IPS DF 19.7 (cell line): ENCODE measurements at places on chromosomes 1 and 21.

- no peak for DNase-seq
Measured at GRCh38 chr1:11158720-11159321, 30.3 kb upstream of the ANGPTL7 start.

DNA sequence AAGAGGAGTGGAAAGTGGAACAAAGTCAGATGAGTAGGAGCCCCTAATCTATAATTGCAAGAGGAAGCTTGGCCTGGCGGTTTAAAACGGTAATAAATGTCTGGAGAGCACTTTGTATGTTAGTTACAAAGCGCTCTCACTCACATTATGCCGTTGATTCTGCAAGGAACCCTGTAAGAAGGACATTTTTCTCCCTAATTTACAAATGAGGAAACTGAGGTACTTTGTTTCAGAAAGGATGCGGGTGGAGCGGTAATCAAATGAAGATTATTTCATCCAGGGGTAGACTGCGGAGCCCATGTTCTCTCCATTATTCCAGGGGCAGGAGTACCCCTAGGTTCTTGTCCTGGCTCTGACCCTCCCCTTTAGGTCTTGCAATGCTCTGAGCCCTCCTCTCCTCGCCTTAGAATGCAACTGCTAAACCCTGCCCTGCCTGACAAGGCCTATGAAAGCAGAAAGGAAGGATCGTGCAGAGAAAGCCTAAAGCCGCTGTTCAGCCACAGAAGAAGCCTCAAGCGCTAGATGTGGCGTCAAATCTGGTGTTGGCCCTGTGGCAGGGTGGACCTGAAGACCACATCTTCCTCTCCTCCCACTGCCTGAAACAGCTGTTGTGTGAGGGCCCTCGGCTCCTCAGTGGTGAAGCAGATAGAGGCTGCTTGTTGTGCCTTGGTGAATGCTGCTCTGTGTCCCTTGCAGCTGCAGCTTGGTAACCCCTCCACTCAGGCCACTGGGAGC lies 588 bp upstream of the PACC1 start:
- no peak for DNase-seq

- DNase-seq, result no peak
Measured at GRCh38 chr1:14761291-14762153, 163.0 kb downstream of the KAZN start.

DNA sequence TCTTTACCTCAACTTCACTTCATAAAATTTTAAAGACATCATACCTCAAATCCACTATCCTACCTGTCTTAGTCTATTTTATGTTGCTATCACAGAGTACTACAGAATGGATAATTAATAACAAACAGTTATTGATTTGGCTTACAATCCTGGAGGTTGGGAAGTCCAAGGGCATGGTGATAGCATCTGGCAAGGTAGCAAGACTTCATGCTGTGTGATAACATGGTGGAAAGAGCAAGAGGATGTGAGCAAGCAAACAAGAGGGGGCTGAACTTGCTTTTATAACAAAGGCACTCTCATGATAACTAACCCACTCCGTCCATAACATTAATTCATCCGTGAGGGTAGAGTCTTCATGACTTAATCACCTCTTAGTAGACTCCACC lies 33.8 kb downstream of the C21orf91 start:
- no peak for DNase-seq

GRCh38 chr1:24940231-24940630 lies 10.2 kb upstream of the RUNX3 start:
- no peak for DNase-seq

DNA sequence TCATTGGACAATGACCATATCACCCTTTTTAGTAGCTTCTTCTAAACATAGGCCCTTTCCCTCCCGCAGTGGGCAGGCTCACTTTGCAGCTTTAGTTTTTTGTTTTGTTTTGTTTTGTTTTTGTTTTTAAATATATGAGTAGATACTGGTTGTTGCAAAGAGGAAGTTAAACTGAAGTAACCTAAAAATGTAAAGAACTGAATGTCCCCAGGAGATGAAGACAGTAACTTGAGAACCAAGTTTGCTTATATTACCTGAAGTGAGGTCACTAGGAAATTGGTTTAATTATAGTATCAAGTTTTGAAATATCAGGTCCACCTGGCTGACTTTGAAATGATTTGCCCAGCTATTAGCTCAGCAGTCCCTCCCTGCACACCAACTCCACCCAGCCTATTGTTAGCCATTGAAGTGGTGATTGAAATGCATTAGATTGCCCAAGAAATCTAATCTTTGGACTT lies 18.2 kb downstream of the SMAP2 start:
- no peak for DNase-seq

DNA sequence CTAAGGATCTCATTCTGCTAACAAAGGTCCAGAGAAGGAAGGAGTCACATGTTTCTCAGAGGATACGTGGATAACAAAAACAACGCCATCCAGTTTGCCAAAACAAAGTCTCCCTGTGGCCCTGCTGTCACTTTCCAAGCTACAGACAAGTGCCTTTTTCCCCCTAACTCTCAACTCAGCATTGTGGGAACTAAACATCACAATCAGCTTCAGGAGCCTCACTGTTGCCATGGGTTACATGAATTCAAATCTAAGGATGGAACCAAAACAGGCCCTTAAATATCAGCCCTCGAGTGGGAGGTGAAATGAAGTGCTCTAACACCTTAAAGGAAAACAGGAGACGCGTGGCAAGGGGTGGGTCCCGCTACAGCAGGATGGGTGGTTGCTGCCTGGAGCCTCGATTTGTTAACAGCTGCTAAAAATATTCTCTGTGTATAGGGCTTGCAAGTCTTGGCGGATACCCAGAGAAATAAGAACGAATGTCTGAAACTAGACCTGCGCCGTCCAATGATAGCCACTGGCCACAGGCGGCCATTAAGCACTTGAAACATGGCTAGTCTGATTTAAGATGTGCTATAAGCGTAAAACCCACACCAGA lies 66.4 kb upstream of the SOD1 start:
- no peak for DNase-seq

- DNase-seq, result no peak
Measured at GRCh38 chr1:204623365-204623893, 62.1 kb downstream of the LRRN2 start.

DNA sequence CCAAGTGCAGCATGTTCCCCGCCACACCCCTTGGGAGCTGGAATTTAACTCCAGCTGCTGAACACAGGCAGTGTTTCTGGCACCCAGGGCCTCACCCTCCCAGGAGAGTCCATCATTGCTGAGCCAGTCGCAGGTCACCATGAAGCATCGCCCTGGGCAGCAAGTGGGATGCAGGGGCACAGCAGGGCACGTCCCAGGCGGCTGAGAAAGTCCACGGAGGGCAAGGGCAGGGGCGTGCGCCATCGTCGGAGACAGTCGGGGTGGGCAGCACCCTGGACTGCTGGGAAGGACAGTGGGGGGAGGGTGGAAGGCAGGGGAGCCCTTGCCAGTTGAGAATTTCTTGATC lies 69.2 kb upstream of the PDE9A start:
- DNase-seq, result no peak

DNA sequence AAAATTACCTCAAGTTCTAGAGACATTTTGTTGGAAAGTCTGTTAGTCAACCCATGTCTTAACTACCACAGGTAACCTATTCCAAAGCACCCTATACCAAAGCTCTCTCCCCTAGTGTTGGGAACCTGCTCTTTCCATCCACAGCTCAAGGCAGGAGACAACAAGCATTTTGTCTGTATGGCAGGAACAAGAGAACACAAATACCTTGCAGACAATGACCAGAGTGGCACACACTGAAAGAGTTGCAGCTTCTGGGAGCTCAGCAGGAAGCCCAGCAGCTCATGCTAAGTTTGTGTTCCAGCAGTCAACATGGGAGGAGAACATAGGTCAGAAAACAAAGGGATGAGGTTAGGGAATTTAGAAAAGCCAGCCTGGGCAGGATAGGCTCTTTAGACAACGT lies 300.8 kb downstream of the HHIPL2 start:
- DNase-seq, result no peak

DNA sequence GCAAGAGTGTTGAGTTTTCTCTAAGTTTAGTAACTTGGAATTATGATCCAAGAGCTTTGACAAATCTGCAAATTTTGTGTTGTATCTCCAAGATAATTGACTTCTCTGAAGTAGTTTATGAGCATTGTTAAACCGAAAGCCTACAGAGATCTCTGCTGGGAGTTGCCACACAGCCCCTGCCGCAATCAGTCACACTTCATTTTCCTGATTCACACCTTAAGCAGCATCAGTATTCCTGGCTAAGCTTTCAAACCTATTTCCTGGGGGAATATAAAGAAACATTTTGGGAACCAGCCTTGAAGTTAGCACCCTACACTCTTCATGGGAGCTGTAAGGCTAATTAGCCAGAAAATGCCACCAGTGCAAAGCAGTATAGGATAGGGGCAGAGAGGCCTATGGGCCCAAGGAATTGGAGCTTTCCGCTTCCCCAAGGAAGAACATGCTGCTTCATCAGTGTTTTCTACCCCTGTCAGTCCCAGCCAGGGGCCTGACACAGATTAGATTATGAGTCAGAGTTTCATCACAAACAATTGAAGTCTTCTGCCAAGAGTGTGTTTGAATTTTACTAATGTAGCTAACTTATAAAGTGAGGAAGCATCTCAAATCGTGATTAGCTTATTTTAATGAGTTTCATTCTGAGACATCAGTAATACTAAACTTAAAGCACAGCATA lies 23.2 kb upstream of the CACYBP start:
- DNase-seq, result no peak

GRCh38 chr1:210313921-210314320 lies 14.8 kb upstream of the HHAT start:
- no peak for DNase-seq

DNA sequence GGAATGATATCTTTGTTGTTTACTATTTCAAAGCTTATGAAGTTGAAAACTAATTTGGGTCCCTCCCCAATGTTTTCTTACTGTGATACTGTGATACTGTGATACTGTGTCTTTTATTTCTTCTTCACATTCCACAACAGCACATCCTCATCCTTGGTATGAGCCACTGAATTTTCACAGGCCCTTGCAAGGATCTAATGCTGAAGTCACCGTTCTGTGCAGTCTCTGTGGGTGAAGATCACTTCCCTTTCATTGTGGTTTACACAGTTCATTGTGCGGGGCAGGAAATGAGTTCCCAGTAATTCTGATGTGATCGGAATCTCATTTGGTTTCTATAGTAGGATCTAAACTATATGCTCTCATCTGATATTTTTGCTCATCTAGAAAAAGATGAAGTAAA lies 32.1 kb upstream of the PAXBP1 start:
- DNase-seq, result no peak

DNA sequence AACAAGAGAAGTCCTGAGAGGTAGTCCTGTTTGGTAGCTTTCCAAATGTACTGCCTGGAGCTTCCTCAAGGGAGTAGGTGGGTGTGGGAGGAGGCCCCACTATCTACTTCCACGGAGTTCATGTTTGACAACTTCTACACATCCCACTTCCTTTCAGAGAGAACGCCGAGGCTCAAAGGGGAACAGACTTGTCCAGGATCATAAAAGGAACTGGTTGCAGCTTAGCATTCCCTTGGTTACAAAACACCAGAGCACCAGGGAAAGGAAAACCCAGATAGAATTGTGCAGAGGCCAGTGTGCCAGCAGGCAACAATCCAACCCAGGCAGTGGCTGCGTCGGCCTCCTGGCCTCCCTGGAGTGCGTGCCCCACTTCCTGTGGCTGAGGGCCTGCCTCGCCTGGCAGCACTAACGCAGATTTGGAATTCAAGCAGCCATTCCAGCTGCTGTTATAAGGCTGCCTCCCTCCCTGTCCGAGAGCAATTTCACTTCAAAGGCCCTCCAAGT lies 4.2 kb upstream of the RAP1GAP start:
- DNase-seq, result no peak

DNA sequence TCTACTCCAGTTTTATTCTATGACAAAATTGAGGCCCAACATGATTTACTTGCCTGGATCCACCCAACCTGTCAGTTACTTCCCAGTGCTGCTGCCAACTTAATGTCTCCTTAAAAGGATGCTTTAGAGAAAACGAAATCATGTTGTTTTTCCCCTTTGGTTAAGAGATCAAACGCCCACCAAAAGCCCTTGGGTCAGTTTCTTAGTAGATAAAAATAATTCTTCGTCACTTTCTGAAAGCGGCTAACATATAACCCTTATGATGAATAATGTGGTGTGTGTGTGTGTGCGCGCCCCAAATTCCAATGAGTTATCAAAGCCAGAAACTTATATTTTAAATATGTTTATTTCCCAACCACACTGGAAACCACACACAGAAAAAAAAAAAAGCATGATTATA lies 52.7 kb upstream of the LGALS8 start:
- no peak for DNase-seq

- DNase-seq, result no peak
Measured at GRCh38 chr1:13664451-13664850, 35.5 kb upstream of the PRDM2 start.

DNA sequence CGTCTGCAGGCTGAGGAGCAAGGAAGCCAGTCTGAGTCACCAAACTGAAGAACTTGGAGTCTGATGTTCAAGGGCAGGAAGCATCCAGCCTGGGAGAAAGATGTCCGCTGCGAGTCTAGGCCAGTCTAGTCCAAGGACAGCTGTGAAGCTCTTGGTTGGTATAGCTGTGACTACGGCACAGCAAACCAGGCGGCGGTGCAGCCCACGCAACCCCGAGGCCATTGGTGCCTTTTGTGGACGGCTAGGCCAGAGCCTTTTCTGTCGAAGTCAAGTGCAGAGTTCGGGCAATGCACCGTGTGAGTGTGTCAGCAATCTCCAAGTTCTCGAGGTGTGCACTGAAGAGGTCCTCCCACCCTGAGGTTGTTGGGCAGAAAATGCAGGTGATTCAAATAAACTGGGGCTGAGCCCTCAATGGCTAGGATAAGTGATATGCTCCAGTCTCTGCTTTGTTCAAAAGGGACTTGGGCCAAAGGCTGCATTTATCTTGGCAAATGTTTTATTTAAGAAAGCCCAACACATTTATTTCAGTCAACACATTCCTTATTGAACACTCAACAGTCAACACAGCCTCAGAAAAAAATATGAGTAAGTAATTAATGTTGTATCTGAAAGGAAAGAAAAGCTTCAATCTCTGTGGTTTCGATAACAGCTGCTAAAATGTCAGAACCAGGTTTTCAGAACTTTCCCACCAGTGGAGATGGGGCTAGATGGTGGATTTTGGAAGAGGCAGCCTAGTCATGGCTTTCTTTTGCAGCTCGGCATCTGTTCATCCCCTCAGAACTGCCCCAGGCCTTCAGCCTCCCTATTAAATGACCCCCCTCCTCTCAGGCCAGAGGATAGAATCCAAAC lies 78.1 kb upstream of the COX20 start:
- DNase-seq, result no peak

GRCh38 chr1:30845237-30845903 lies 63.2 kb downstream of the SDC3 start:
- no peak for DNase-seq
